ENCODE measurements at places on chromosomes 2 and 18.

GRCh38 chr2:30425326-30425725, 21.7 kb upstream of the LCLAT1 start:
- peak; percentile 80 for DNase-seq

GRCh38 chr2:24421668-24422067, 61.3 kb upstream of the ITSN2 start:
- DNase-seq, result peak; percentile 16

DNA sequence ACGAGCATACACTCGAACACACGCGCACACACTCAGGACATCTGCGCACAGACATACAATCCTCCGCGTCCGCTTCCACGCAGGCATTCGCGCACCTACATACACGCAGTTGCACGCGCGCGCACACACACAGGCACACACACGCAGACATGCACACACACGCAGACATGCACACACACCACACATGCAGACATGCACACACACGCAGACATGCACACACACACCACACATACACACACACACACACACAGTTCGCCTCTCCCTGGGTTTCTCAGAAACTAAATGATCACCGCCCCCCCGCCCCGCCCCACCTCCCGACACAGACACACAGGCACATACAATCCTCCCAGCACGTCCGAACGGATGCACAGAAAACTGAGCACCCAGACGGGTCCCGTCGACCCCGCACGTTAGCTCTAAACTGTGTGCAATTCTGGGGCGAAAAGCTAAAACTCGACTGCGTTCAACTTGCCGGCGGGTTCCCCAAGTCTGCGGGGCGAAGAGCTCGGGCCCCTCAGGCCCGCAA, 1.0 kb downstream of the EPHA4 start:
- no peak for DNase-seq

DNA sequence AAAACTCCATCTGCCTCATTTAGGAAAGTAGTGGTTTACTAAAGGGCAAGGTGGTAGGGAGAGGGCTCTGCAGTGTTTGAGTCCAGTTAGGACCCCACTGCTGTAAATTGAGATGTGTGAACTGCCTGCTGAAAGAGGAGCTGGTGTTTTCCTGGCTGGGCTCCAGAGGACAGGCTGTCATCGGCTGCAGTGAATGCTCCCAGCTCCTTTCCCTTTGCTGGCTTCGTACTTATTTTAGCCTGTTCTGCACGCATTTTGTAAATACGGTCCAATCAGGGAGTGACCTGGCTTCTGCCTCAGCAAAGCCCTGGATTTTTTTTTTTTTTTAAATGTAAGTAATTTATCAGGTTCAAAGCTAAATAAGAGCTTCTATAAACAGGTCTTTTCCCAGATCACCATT, 37.5 kb downstream of the SLC4A3 start:
- no peak for DNase-seq

- no peak for DNase-seq
Observed at GRCh38 chr2:98180456-98180855, 93.5 kb downstream of the VWA3B start.

GRCh38 chr2:168600949-168601348, 144.9 kb downstream of the CERS6 start:
- DNase-seq, result no peak

DNA sequence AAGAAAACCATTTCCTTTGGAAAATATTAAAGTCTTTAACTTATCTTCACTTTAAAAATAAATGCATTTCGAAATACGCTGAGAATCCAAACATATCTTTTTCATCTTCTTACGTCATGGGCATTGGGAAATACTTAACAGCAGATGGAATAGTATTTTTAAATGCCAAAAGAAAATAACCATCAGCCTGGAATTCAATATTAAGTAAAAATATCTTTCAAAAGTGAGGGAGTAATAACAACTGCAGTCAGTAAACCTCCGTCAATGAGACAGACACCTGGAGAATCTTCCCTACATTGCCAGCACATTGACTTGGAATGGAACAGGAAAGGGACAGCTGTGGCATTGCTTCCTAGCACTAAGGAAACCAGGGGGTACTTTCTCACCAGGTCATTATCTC, 290.4 kb upstream of the TNP1 start:
- peak; percentile 4 for DNase-seq

GRCh38 chr18:61896757-61897156, 4.0 kb upstream of the RNF152 start:
- DNase-seq, result peak; percentile 69

- DNase-seq, result no peak
Observed at GRCh38 chr2:102251042-102251848, 60.1 kb upstream of the IL1RL1 start.

GRCh38 chr2:69741575-69742321, at the start of gene ANXA4:
TSS of gene ANXA4 (plus strand) at chr2:69742134. CDS start at chr2:69781566, 39,432 bp downstream.
- DNase-seq, result no peak

DNA sequence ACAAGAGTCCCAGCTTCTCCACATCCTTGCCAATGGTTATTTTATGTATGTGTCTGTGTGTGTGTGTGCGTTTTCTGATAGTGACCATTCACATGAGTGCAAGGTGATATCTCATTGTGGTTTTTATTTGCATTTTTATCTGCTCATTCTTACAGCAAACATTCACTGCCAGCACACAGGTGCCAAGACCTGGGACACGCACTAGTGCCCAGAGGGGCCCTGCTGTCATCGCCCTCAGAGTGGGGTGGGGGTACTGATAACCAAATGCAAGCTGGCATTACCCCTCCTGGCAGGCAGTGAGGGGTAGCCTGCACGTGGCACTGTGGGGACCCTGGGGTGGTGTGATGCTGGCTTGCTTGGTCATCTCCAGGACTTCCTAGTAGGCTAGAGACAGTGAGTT, 285.4 kb downstream of the LPIN1 start:
- no peak for DNase-seq

DNA sequence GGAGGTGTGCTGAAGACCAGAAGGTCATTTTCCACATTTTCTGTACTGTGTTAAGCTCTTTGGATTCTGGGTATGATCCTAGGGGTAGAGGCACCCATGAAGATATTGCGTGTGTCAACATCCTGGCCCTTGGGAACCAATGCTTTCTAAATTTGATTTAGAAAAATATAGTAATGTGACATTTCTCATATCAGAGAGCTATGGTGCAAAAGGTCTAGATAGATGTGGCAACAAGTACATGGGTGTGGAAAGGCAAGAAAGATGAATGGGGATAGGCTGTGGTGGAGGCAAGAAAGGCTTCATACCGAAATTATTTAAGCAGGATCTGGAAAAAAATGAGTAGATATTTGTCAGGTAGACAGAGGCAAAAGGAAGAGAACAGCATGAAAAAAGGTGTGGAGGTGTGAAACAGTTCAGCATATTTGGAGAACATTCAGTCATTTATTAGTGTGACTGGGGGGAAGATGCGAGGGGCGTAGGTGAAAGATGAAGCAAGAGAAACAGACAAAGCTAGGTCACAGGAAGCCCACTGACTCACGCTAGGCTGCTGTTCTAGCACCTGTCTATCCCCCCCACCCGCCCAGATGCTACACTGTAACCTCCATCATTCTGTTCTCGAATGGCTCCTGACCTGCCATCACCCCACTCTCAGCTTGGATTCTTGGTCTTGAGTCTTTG, 11.7 kb downstream of the DOK1 start:
- no peak for DNase-seq

- DNase-seq, result no peak
Observed at GRCh38 chr2:23669413-23670244, 257.3 kb downstream of the ATAD2B start.

DNA sequence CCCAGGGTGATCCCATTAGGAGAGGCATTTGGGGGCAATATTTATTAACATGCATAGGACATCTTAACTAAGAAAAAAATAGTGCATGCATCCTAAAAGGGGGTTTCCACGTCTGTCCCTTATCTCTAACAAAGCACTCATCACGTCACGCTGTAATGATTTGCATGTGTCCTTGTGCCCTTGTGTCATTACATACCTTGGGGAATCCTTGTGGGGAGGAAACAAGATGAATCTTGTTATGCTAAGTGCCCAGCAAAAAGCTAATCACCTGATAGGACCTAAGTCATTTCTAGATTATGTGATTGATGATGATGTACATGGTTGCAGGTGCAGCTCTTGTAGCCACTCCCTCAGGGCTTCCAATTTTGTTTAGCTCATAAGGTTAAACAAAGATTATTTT, 250.9 kb downstream of the FBXO15 start:
- no peak for DNase-seq

DNA sequence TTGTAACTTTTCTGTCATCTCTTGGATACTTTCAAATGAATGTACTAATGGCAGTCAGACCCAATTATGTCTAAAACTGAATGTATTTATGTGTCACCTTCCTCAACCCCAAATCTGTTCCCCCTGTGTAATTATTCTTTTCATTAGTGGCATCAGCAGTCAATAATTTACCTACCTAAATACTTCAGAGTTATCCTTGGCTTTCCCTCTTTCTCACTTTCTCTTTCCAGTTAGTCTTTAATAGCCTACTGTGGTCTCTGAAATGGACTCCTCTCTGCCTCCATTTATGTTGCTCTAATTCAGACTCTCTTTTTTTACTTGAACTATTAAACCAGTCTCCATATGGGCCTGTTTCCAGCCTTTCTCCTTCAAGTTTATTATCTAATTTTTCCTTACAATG, 21.0 kb downstream of the C18orf63 start:
- DNase-seq, result no peak

DNA sequence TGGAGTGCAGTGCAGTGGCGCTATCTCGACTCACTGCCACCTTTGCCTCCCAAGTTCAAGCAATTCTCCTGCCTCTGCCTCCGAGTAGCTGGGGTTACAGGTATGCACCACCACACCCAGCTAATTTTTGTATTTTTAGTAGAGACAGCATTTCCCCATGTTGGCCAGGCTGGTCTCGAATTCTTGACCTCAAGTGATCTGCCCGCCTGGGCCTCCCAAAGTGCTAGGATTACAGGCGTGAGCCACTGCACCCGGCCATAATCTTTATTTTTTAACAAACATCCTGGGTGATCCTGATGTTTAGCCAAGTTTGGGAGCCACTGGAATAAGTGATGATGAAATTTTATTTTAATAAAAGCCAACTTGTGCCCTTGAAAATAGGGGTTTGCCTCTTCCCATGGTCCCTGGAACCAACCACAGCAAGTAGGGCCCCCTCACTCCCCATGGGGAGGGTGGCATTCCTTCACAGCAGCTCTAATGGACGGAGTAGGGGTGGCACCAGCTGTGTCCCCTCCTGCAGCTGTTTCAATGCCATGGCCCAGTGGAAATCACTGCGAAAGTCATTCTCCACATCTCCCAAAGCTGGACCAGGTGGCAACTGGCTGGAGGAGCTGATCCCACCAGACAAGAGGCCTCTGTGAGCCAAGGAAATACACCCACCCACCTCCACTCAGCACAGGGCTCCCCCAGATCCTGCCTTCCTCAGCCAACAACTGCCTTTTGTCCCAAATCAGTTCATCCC, 194.8 kb downstream of the ZFP36L2 start:
- DNase-seq, result no peak

- DNase-seq, result no peak
Observed at GRCh38 chr2:105875241-105875640, 130.5 kb downstream of the NCK2 start.

DNA sequence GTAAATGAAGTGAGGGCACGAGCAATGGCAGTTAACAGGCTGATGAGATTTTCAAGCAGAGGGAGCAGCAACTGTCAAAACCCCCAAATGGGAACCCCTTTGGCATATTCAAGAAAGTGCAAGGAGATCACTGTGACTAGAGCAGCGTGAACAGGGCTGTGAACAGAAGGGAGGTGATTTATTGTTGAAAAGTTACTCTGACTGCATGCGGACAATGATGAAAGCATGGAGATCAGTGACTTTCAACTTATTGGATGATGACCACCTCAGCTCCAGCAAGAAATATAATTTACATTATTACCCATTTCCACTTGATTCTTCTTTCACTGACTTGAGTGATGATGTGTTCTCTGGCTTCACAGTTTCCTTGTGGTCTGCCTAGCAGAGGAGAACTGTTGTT, 187.8 kb upstream of the BOD1L2 start:
- no peak for DNase-seq

- DNase-seq, result no peak
Observed at GRCh38 chr2:127175041-127175721, 44.9 kb downstream of the CYP27C1 start.

DNA sequence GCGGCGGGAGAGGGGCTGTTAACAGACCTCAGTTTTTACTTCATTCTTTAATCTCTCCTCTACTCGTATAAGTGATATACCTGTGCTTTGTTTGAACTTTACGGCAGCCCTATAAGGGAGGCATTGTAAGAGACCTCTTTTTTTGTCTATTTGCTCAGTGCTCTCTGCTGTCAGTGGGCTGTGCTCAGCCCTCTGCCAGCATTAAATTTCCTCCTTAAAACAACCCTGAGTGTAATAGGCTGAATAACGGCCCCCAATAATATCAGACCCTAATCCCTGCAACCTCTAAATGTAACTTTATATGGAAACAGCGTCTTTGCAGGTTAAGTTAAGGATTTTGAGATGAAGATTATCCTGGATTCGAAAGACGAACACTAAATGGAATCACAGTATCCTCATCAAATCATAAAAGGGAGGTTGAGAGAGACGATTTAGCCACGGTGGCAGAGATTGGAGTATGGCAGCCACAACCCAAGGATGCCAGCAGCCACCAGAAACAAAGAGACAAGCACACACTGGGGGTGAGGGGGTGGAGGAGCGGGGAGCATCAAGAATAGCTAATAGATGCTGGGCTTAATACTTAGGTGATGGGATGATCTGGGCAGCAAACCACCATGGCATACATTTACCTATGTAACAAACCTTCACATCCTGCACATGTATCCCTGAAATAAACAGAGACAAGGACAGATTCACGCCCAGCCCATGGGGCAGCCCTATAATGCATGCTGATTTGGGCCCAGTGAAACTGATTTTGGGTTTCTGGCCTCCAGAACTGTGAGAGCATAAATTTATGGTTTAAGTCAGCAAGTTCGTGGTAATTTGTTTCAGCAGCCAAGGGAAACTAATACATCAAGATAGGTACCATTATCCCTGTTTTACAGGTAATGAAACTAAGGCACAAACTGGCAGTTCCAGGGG, 894 bp upstream of the FARSB start:
- DNase-seq, result no peak

GRCh38 chr2:58416696-58417095, 175.6 kb upstream of the FANCL start:
- no peak for DNase-seq

DNA sequence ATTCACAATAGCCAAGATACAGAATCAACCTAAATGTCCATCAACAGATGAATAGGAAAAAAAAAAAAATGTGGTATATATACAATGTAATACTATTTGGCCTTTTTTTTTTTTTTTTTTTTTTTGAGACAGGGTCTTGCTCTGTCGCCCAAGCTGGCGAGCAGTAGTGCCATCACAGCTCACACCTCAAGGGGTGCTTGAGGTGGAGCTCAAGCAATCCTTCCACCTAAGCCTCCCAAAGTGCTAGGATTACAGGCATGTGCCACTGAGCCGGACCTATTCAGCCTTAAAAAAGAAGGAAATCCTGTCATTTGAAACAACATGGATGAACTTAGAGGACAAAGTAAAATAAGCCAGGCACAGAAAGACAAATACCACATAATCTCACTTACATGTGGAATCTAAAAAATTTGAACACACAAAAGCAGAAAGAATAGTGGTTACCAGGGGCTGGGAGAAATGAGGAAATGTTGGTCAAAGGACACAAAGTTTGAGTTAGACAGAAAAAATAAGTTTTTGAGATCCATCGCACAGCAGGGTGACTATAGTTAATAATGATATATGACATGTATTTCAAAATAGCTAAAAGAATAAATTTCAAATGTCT, 26.0 kb downstream of the TLK1 start:
- no peak for DNase-seq

- DNase-seq, result no peak
Observed at GRCh38 chr18:65721619-65722018, 29.2 kb upstream of the CDH7 start.

GRCh38 chr2:12844511-12844910, 127.8 kb downstream of the TRIB2 start:
- DNase-seq, result no peak

Measured in GM04504 (cell line).